NCI-H524 treated with DMSO at 0.1 percent for 48 hours (cell line): ENCODE measurements at places on chromosomes 13 and 19.

DNA sequence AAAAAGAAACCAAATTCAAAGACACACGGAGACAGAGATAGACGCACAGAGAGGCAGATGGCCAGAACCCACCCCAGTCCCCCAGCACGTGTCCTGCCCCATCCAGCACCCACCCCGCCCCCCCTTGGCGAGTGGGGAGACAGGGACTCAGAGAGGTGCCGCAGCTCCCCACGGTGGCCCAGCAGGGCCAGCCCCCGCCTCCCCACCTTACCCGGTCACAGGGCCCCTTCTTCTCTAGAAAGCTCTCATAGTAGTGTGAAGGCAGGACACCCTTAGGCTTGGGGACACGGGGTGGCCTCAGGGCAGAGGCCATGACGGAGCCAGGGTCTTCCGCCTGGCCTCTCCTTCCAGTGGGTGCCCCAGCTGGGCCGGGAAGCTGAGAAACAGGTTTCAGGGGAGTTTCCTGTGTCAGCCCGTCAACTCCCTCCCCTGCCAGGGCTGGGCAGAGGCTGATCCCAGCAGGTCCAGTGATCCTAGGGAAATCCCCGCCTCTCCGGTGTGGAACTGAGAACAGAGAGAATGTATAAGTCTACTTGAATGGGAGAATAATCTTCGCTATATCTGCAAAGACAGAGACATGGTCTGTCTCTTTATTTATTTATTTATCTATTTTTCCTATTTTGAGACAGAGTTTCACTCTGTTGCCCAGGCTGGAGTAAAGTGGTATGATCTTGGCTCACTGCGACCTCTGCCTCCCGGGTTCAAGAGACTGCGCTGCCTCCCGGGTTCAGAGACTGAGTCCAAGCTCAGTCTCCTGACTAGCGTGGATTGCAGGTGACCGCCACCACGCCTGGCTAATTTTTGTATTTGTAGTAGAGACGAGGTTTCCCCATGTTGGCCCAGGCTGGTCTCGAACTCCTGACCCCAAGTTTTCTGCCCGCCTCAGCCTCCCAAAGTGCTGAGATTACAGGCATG is at the start of gene STAP2:
Gene STAP2, minus strand, starts transcription at position 387 of the 915 bp plus-strand sequence. Its CDS starts 74 bp downstream, at position 313.
- DNase-seq, result no peak

DNA sequence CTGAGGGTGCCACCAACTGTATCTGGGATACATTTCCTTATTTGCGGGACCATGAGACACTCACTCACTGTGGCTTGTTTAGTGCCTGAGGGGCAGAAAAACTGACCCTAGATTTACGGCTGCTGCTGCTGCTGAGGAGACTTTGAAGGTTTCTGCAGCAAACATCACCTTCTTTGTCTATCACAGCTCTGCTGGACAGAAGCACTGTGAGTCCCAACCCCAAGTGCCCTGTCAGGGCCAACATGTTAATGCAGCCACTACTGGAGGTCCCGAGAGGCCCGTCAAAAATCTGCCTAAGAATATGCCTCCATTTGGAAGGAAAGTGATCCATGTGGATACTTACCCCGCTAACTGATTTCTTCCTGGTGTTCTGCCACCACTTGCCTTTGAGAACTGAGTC is 37.3 kb upstream of the UBL3 start:
- no peak for DNase-seq

- DNase-seq, result no peak
These were observed 998 bp downstream of the NFKBIB start for GRCh38 chr19:38900743-38901190.

- DNase-seq, result no peak
These were observed 34.0 kb upstream of the USE1 start for GRCh38 chr19:17180997-17181702.

- DNase-seq, result no peak
These were observed 11.8 kb upstream of the DIAPH3 start for GRCh38 chr13:60175571-60175970.

- no peak for DNase-seq
These were observed 9.9 kb downstream of the TNFRSF19 start for GRCh38 chr13:23579896-23580683.

DNA sequence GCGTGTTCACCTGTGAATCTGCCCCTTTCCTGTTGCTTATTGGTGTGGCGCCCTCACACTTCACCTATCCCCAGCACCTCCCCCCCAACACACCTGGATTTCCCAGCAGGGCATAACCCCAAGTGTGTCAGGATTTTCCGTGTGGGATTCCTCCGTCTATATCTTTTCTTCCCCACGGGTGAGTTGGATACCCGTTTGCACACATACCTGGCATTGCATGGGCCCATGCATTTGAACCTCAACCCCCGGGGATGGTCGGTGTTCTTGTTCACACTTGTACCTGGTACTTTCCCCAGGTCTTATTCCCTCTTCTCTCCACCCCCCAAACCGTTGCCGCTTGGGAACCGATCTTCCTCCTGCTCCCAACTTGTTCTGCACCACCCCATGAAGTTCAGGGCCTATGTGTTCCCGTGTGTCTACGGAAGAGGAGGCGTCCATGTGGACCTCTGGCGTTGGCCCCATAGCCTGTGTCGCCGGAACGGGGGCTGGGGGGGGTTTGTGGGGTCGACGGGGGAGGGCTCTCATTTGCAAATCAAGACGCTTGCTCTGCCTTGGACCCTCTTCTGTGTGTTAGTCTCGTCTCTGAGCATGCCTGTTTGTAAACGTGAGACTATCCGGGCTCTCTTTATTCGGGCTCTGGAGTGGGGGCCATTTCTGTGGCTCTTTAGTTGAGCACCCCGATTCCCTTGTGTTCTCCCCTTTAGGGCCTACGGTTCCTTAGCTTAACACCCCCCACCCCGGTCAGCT is 1.7 kb downstream of the PRR12 start:
- DNase-seq, result no peak

GRCh38 chr19:13005861-13006370 is 10.6 kb downstream of the NFIX start:
- no peak for DNase-seq

DNA sequence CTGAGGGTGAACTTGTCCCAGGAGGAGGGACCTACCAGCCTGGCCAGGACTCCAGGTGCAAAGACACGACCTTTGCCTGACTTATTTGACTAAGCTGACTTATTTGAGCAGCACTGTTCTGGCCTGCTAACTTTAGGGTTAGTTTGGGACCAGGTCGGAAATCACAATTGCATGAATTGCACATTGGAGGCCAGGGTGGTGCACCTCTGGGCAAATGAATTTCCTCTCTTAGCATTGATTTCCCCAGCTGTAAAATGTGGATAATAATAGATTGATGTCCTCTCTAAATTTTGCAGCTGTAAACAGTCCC is 1.4 kb upstream of the BST2 start:
- no peak for DNase-seq

DNA sequence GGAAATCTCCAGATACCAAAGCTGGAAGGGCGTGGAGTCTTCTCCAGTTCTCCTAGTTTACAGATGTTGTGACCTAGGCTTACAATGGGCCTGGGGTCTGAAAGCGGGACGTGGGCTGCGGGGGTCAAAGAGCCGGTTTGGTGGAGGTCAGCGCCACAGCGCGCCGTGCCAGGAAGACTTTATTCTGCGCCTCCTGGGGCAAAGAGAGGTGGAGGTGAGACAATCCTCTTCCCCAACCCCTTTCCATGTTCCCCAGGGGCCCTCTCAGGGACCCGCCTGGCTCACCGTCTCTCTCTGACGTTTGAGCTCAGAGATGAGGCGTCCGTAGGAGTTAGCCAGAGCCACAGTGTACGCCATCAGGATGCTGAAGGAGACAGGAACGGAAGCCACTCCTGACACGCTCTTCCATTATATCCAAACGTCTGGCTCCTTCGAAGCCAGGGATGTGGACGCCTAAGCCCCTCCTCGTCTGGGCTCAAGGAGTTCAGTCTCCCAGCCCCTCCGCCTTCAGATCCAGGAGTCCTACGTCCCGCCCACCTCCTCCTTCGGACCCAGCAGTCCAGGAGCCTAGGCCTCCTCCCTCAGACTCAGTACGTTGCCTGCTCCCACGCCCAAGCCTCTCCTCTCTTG is 776 bp upstream of the LENG1 start:
- no peak for DNase-seq

DNA sequence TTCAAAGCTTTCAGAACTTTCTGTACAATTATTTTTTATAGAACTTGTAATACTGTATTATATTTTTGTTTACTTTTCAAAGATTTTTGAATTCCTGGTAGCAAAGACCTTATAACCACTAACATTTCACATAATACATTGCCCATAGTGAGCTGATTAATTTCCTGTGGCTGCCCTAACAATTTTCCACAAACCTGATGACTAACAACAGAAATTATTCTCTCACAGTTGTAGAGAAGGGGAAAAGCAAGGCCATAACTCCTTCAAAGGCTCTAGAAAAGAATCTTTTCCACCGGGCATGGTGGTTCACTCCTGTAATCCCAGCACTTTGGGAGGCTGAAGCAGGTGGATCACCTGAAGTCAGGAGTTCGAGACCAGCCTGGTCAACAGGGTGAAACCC is 19.1 kb downstream of the KLF12 start:
- DNase-seq, result no peak

DNA sequence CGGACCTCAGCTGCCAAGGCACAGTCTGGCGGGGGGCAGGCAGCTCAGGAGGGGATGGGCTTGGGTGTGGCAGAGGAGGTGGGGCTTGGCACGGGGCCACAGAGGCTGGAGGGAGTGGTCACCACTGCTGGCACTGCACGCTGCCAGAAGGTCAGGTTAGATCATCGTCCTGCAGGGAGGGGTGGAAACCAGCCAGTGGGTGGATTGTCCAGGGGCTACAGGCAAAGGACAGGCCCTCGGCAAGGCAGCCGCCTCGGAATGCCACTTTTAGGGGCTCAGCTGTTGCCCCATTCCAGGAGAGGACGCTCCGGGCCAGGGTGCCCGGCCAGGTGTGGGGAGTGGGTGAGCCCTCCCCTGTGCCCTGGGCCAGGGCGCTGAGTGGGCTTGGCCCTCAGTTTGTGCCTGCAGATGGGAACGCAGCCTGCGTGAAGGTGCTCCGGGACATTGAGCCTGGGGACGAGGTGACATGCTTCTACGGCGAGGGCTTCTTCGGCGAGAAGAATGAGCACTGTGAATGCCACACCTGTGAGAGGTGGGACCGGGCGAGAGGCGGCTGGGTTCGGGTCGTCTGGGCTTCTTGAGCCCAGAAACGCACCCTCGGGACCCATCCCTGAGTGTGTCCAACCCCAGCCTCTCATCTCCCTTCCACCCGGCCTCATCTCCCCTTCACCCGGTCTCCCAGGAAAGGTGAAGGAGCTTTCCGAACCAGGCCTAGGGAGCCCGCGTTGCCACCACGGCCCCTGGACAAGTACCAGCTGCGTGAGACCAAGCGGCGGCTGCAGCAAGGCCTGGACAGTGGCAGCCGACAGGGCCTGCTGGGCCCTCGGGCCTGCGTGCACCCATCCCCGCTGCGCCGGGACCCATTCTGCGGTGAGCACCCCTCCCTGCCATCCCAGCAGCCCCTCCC is 6.4 kb downstream of the KMT5C start:
- DNase-seq, result no peak
